ENCODE measurements at places on chromosomes 1 and 21.

- DNase-seq: no peak
These were observed 10.9 kb downstream of the LRRC8B start for GRCh38 chr1:89535537-89535936.

DNA sequence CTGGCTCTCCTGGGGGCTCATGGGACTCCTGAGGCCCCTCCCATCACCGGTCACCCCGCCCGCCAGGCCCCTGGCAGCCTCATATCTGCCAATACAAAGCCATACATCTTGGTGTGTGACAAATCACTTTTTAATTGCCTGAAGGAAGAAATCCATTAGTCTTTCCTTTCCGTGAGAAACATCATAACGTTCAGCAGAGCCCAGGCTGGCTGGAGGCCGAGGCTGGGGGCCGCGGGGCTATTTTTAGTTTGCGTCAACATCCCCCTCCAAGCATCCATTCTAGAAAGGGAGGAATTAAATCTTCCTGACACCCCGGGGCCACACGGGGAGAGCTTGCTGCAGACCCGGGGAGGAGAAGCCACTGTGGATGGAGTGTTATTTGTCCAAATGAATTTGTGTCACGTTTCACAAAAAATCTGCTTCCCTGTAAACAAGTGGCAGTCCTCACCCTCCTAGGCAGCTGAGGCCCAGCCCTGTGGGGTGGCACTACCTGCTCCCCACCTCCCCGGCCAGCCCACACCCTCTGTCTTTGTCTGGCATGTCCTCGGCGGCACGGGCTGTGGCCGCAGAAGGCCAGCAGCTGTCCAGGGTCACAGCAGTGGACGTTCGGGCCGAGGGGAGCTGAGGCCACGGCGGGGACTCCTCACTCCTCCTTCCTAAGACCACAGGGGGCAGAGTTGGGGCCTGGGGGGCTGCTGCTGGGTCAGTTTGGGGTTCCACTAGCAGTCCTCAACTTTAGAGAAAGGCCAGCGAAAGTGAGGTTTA, 236.9 kb upstream of the VAMP3 start:
- DNase-seq: no peak

DNA sequence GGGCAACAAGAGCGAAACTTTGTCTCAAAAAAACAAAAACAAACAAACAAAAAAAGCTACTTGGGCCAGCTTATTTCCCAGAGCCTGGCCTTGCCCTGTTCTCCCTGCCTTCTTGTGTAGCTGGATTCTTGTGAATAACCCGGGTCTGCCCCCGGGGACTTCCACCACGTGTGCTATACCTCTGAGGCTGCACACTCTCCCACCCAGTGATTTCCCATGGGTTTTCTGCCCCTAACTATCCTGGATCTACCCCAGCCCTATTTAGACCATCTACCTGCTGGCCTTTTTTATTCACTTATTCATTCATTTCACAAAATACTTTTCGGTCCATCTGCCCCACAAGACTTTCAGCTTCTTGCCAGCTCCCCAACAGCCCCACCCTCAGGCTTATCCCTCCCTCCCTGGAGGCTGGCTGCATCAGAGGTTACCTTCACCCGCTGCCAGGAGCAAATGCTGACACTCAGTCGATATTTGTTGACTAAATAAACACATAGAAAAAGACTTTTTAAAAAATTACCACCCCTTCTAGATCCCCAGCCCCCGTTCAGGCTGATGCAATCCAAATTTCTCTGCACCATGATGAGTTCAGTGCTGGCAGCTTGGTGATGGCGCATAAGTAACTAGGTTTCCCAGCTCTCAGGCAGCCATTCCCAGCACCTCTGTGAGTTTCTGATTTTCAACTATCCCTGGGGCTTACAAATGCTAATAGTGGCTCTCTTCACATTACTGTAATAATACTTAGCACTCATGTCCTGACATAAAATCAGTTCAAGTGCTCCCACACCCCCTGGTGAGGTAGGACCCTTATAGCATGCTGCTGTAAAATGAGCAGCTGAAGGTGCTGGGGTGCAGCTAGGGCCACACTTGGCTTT, 30.7 kb upstream of the TARBP1 start:
- no peak for DNase-seq

- no peak for DNase-seq
These were observed 102.6 kb downstream of the ADSS2 start for GRCh38 chr1:244349103-244349531.

DNA sequence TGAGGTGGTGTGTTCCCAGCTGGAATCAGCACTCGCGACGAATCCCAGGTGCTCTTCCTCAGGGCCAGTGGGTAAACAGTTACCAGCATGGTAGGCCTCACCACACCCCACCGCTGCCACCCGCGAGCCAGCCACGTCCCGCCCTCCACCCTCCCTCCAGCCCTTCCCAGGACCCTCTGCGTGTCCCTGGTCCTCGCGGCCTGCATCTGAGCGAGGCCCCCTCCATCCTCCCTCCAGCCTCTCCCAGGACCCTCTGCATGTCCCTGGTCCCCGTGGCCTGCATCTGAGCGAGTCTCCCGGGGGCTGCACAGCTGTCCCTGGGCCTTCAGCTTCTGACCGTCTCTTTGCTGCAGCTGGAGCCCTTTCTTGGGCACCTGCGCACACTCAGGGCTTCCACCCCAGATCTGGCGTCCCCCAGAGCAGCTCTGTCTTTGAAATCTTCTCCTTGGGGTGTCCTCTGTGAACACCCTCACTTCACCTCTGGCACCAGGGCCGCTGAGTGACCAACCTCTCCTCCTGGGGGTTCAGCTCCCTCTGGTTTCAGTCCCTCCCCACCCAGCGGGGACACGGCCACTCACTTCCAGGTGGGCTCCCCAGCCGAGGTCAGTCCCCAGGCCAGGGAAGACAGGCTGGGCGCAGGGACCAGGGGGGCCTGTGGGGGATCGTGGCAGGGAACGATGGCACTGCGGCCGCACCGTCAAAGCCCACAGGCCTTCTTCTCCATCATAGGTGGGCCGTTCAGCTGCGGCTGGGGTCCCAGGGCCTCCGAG, 57.8 kb upstream of the COL6A2 start:
- DNase-seq: no peak

DNA sequence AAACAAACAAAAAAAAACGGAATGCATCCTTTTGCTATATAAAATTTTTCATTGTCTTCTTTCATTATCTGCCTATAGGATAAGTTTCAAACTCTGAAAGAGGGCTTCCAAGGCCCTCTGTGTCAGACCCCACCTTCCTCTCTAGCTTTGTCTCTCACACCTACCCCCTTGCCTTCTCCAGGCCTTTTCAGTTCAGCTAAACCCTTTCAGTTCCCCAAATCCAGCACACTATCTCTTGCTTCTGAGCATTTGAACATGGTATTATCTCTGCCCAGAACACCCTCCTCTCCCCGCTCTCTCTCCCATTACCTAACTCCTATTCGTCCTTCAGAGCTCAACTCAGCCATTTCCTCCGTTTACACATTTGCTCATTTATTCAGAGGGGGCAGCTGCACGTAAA, 35.7 kb downstream of the C1orf216 start:
- DNase-seq: no peak
